ENCODE measurements at places on chromosomes 4 and X.

DNA sequence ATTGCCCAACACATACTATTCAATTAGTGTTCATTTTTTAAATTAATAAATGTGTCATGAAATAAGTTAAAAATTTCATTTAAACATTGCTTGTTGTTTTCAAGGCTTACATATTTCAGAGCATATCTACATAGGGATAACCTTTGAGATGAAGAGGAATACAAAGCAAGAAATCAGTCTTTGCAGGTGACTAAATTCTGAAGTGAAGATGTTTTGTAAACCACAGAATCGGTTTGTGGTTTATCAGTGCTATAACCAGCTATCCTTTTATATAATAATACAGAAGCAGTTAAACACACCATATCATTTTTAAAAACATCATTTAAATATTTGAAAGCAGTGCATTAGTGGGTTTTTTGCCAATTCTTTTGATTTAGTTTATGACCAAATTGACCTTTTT, 26.9 kb downstream of the FAM241A start:
- no peak for DNase-seq

DNA sequence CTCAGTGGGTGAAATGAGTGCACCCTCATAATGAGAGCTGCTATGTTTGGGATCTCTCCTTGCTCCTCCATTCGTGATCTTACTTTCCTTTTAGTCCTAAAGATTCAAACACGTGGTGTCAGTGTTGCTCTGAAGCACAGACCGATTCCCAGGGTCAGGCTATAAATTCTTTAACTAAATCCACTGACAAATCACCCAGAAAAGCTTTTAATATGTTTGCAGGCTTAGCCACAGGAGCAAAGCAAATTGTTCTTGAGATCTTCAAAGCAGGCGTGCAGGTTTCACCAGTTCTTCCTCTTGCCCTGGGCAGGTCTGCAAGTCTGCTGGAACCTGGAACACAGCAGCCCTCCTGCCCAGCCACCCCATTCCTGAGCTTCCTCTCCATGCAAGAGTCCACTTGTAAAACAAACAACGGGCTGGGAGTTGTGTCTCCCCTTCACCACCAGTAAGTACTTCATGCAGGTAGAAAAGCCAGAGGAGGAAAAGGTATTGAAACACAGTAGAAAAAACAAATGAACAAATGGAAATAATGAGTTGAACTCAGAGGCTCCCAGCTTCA, 70.1 kb upstream of the ENPP6 start:
- DNase-seq = no peak

DNA sequence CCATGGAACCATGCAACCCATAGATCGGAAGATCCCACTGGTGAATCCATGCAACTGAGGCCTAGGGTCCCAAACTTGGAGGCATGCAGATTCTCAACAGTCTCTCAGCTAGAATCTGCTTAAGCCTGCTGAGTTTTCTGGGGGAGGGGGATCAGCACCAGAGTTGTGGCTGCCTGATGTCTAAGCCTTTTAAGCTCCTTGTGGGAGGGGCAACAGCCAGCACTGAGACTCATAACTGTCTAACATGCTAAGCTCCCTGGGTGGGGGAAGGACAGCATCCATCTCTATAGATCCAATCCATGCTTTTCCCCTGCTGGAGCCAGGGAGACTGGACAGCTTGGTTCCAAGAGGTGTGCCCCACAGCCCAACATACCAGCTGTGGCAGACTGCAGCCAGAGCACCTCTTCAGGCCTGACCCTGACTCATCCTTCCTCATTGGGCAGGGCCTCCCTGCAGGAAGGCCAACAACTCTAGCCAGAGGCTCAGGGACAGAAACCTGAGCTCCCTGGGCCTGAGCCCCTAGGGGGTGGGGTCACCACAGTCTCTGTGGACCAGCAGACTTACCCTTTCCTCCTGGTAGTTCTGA, 300.1 kb upstream of the SLC7A11 start:
- no peak for DNase-seq

DNA sequence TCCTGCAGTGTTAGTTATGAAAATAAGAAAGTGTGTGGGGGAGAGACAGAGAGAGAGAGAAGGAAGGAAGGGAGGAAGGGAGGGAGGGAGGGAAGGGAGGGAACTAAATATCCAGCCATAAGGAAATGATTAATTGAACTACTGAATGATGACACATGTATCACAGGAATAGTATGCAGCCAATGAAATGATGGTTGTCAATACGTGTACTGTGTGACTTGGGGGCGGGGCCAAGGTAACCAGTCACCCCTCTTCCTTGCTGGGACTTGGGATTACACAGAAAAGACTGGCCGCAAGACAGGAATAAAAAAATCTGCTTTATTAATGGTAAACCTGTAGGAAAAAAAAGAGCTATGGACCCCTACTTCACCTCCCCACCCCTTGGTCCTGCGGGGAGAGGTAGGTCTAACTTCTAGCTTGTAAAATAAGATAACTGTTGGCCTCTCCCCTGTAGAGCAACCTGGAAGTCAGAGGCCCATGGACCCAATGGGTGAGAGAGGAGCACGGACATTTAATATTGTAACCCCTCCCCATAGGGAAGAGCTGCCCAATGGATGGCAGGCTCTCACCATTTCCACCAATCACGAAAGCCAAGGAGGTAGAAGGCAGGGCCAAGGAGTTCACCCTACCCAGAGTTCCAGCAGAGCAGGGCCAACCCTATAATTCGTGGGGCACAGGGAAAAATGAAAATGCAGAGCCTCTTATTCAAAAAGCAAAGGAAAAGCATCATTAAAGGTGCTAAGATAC, 7.4 kb downstream of the PPP2R2C start:
- DNase-seq = no peak

DNA sequence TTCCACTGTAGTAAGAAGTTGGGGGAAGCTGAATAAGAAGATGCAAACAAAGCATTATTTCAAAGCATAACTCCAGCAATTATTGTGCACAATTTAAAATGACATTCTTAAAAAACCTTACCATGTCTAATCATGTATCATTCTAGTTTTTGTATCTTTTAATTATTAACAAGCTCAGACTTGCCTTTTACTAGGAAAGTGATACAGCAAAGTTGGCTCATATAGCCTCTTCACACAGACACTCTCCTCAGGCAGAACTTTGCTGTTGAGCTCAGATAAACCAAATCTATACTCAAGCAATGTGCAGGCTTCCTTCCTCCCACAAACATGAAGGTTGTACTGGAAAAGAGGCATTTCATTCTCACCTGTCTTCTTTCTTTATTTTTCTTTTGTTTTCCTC, 358.7 kb upstream of the EMCN start:
- no peak for DNase-seq

GRCh38 chrX:39877905-39878304, 219.9 kb downstream of the BCOR start:
- DNase-seq = no peak

GRCh38 chr4:92257931-92258857, 45.6 kb upstream of the GRID2 start:
- no peak for DNase-seq

- no peak for DNase-seq
Measured at GRCh38 chr4:81905971-81906370, 434.3 kb upstream of the RASGEF1B start.

DNA sequence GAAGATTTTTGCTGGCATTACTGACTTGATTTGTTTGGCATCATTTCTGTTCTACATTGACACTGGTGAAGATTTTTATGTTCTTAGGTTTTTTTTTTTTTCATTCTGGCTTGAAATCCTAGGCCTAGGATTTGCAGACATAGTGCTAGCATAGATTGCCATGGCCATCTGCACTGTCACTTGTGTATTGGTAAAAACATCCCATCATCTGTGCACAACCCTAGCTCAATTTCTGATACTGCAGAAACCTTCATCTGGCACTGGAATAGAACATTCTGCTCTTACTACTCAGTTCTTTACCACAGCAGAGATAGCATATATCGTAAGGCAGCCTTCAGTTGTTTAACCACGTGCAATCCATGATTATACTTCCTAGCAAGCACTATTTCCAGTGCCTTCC, 111.5 kb upstream of the IL15 start:
- DNase-seq = no peak

DNA sequence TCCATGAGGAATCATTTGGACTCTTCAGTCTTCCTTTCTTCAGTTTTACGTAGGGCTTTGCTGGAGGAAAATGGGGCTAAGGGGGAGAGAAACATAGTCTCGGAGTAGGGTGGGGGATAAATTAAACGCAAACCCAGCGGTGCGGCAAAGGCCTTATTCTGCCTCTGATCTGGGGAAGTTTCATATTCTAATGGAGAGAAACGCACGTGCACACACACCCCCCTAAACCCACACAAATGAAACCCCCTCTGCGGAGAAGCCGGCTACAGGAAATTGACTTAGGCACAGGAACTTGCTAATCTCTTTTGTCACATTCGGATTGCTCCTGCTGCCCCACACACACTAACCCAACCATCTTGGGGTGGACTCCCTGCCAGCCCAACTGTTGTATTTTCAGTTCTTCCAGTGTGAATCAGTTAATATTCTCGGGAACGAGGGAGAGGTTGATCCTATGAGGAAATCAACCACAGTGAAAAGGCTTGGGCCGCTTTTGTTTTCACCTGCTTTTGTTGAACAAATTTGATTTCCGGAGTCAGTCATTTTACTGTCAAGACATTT, at the start of gene RHOH:
Gene RHOH, plus strand, starts transcription at position 308 of the 558 bp plus-strand sequence. CDS start 46,356 bp downstream, outside the sequence.
- DNase-seq = no peak

GRCh38 chrX:130848763-130849162, 54.2 kb downstream of the ENOX2 start:
- DNase-seq = no peak

DNA sequence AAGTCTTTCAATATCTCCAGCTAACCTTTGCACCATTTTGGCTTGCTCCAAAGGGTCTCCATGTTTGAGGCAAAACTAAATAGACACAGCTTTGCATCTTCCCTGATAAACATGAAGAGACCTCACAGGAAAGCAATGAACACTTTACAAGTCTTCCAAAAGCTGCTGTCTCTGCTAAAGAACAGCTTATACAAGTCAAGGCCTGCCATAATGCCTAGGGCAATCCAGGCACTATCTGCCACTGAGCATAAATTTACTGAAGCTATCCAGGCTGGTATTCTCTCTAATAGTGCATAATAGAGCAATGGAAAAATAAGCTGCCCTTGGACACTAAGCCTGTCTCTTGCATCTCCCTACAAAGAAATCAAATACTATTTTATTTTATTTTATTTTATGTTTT, 60.1 kb upstream of the S100G start:
- DNase-seq = no peak

GRCh38 chrX:45518552-45518951, 317.9 kb upstream of the DIPK2B start:
- no peak for DNase-seq

- DNase-seq = no peak
Measured at GRCh38 chrX:70669120-70669519, 224.5 kb downstream of the DLG3 start.

DNA sequence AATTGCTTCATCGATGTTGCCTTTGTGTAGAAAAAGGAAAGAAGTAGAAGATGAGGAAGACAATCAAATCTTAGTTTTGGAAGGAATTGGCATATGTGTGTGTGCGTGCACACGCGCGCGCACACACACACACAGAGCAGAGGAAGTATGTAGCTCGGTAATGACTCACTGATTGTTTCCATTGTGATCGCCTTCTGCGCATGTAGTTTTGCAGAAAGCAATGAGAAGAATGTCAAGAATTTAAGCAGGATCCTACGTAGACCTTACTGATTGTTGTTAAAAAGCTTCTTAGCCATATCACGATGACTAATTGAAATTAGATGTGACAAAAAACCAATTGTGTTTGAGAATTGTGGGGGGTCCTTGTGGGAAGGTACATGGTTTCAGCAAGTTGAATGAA, 12.8 kb upstream of the LIMCH1 start:
- no peak for DNase-seq

- DNase-seq = no peak
Measured at GRCh38 chr4:87738483-87738882, 60.9 kb upstream of the IBSP start.

GRCh38 chr4:145881576-145881975, 57.0 kb downstream of the ZNF827 start:
- no peak for DNase-seq

DNA sequence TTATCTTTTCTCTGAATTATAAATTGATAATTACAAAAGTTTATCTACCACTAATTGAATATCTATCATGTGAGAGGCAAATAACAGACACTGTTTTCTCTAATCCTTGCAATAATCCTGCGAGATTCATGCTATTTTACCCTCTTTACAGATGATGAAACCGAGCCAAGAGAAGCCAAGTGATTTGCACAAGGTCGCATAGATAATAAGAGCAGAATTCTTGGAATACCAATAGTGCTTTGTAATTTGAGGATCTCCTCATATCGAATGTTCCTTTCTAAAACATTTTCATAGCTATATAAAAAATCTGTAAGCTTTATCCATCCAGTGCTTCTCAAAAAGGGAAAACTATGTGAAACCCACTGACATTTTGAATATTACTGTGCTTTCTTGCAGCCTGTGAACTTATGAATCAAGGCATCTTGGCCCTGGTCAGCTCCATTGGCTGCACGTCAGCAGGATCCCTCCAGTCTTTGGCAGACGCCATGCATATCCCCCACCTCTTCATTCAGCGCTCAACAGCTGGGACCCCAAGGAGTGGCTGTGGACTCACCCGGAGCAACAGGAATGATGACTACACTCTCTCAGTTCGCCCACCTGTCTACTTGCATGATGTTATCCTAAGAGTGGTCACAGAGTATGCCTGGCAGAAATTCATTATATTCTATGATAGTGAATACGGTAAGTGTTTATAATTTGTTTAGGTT, 743.8 kb upstream of the ATOH1 start:
- DNase-seq = no peak

GRCh38 chr4:150402871-150403272, 179.1 kb upstream of the MAB21L2 start:
- no peak for DNase-seq

GRCh38 chrX:140505421-140506337, 810 bp upstream of the SOX3 start:
- no peak for DNase-seq

DNA sequence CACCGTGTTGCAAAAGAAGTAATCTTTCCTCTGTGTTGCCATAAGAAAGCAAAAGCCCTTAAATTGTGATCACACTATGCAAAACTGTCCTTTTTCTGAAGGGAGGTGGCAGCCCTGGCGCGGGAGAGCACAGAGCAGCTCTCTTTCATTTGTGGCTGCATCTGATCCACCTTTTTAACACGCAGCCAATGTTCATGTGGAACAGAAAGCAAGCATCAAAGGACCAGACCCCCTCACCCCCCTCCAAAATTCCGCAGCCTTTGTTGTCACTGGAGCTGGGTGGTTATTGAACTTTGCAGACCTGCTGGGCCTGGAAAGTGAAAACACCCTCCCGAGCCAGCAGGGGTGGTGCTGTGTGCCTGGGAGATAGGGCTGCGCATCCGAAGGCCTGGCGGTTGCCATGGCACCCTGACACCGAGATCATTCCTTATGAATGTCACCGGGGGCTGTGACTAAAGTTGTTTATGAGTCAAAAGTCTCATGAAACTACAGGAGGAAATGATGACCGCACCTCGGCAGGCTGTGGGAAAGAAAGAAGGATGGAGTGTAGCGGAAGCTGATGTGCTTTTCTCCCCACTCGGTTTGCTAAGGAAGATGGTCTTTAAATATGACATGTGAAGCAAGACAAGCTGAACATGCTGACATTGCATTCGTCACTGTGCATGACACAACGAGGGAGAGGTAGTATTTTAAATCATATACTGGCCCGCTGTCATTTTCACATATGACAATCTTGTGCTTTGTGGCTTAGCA, 367.4 kb downstream of the UNC5C start:
- no peak for DNase-seq

GRCh38 chr4:75817901-75818300, 84.4 kb downstream of the PPEF2 start:
- DNase-seq = no peak

GRCh38 chrX:80808881-80809411, 731 bp downstream of the BRWD3 start:
- no peak for DNase-seq

All from cerebellar nuclear complex (tissue), 1 donor.